Immature natural killer cell (primary cell): ENCODE measurements at places on chromosomes 16 and 17. TPM values are rescaled to one million over a fixed set of nuclear protein-coding genes. Genes with fewer than 3 reads are reported as not detected.

The ADCY9 gene
- polyA plus RNA-seq, result 1.5 TPM

DNA sequence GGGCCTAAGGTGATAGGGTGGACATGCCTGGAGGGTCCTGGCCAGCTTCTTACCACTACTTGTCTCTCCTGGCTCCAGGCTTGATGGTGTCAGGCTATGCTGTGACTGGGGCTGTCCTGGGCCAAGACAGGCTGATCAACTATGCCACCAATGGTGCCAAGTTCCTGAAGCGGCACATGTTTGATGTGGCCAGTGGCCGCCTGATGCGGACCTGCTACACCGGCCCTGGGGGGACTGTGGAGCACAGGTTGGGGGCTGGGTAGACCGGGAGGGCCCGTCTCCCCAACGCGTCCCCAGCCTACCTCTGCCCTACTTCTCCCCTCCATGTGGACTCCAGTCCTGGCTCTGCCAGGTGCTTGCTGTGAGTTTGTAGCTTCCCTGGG, 4.5 kb downstream of the SPATA20 start:
- DNase-seq, result no peak

The SOX9 gene
- not detected for polyA plus RNA-seq

- no peak for DNase-seq
These were observed 477 bp upstream of the OSGIN1 start for GRCh38 chr16:83952587-83952939.

DNA sequence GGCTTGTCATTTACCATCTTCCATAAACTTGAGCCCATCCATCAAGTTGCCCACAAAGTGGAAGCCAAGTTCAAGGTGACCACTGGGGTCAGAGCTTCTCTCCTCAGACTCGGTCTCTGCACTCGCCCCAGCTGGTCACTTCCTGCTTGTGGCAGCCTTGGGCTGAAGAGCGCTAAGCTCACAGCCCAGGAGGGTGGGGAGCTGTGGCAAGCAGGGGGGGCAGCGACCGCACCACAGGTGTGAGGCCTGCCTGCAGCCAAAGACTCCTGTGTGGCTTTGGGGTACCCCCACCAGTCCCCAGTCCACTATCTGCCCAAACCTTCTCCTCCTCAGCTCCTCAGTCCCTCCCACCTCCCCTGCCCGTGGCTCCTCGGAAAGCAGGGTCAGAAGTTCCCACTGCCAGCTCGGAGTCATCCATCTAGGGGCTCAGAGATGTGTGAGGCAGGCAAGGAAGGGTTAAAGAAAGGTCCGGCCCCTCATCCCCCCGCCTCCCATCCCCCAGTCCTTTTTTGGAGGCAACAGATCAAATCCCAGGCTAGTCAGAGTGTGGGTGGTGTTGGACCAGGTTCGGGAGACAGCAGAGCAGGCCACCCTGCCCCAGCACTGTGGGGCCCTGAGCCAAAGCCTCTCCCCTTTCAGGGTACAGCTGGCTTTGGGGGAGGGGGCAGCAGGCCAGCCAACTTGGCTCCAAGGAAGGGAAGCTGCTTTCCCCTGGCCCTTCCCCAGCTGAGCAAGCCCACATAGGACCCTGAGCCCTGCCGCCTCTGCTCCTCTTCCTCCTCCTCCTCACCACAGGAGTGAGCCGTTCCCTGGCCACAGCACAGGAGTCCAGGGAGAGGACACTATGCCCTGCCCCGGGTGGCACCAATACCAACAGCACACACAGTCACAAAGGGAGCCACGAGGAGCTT, 3.2 kb downstream of the CSF3 start:
- DNase-seq, result peak; percentile 10

DNA sequence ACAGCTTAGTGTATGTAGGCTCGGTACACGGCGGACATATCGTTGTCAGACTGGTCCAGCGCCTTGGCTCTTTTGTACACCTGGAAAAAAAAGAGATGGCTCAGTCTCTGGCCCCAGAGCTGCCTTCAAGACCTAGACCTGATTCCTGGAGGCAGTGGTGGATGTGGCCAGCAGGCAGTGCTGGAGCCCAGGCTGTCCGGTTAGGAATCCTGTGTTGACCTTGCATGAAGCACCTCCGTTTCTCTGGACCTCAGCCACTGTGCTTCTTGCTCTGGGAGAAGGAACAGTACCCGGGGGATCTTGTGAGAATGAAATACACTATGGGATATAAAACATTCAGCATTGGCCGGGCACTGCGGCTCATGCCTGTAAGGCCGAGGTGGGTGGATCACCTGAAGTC, 2.8 kb upstream of the ROGDI start:
- no peak for DNase-seq

DNA sequence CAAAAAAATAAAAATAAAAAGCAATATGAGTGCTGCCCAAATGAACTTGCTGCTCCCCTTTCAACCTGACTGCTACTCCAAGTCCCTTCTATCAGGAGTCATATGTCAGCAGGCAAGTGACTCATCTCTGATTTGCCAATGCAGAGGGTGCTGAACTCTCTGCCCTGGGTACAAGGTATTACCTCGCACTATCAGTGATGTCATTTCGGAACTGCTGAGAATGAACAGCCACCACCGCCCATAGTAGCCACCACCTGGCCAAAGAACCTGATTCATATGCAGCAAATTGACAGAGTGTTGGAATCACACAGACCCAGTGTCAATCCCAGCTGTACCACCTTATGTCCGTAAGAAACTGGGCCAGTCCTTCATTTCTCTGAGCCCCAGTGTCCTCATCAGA, 31.2 kb downstream of the LYRM9 start:
- DNase-seq, result no peak

GRCh38 chr16:58027161-58027915, 1.8 kb downstream of the MMP15 start:
- no peak for DNase-seq

The TCAP gene
- not detected for polyA plus RNA-seq

DNA sequence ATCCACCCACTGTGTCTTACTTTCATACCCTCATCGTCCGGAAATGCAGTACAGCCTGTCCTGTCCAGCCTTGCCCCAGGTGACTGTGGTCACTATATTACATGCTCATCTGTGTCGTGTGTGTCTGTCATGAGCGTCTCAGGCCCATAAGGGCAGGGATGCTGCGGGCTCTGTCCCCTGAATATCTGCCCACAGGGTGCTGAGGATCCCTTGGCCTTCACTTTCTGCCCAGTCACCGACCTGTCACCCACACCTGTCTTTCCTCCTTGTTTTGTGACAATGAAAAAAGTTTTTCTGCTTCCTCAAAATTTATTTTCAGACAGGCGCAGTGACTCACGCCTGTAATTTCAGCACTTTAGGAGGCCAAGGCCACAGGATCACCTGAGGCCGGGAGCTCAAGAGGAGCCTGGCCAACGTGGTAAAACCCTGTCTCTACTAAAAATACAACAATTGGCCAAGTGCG, 1.4 kb upstream of the CTRB1 start:
- no peak for DNase-seq

DNA sequence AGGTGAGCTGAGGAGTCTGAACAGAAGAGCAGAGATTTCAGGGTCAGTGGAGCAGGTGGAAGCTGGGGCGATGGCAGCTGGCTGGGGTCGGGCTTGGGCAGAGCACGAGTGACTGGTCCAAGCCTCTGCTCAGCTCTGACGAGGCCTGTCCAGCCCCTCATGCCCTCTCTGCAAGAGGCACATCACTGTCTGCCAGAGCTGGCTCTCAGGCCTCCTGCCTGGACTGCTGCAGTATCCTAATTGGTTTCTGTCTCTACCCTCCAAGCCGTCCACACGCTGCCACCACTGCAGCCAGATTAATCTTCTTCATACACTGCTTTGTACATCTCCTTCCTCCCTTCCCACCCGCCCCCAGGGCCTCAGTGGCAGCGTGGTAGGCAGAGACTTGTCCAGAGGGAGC, 25.4 kb downstream of the CACNA1G start:
- no peak for DNase-seq

DNA sequence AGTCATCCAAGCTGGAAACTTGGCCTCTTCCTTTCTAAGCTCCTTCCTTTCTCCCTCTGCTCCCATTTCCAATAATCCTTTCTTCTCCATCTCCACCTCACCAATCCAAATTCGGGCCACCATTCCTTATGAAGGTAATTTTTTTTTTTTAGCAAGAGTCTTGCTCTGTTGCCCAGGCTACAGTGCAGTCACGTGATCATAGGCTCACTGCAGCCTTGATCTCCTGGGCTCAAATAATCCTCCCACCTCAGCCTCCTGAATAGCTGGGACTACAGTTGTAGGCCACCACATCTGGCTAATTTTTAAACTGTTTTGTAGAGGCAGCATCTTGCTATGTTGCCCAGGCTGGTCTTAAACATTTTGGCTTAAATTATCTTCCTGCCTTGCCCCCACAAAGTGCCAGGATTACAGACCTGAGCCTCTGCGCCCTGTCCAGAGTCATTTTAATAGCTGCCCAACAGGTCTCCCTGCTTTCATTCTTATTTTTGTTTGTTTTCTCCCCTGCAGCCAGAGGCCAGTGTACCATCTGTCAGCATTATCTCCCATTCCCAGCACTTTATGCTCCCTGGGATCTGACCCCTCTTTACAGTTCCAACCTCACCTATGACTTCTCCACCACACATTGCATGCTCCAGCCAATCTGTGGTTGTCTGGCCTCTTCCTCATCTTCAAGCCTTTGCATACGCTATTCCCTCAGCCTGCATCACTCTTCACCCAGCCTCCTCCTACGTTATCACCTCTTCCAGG, 2.3 kb upstream of the GP2 start:
- no peak for DNase-seq

DNA sequence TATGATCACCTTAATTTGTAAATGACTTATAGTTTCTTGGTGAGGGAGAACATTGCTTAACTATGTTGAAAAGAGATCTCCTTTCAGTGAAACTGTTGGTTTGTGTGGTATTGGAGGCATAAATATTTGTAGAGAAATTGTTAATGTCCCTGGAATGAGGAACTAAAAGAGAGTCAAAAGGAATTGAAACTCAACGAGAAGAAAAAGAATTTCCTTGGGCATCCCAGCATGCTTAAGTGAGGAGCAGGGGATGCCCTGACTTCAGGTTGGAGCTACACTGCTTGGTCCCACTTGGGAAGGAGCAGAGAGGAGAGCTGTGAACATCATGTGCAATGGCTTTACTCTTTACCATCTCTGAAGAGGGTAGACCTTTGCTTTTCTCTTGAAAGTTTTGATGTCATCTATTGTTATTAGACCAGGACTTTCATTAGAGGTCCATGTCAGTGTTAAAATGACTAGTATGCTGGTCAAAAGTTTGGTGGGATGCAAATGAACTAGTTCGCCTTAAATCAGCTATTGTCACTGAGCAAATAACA, 21.7 kb downstream of the KRT23 start:
- no peak for DNase-seq

DNA sequence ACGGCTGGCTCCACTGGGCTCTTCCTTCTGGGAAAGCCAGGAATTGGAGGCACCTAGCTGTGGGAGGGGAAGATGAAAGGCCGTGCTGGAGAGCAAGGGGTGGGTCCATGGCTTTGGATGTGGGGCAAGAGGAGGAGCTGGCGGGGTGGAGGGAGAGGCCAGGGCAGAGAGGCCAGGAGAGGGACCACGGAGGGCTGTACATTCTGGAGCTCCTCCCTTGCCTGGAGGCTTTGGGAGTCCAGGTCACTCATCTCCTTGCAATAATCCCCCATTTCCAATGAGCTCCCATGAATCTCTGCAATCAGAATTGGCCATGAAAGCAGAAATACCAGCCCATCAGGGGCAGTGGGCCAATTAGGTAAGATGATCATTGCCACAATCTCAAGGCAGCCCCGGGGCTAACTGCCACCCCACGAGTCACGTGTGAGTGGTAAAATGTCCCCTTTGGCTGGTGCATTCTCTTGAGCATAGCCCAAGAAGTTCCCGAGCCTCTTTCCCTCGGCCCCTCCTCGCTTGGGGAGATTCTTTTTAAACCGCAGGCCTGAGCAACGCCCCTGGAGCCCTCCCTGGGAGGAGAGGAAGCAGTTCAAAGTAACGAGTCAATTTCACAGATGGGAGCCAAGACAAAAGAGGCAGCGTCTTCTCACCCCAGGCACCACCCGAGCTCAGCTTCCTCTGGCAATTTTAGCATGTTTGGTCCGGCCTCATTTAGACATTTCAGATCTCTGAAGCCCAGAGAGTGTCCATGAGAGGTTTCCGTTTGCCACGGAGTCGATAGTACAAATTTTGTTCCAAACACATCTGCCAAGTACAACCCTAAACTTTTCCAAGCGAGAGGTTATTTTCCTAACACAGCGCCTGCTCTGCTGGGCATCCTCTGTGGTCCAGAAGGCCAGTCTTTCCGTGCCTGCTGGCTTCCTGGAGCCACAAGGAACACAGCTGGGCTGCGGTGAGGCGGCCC, 13.4 kb downstream of the RTN4RL1 start:
- no peak for DNase-seq

DNA sequence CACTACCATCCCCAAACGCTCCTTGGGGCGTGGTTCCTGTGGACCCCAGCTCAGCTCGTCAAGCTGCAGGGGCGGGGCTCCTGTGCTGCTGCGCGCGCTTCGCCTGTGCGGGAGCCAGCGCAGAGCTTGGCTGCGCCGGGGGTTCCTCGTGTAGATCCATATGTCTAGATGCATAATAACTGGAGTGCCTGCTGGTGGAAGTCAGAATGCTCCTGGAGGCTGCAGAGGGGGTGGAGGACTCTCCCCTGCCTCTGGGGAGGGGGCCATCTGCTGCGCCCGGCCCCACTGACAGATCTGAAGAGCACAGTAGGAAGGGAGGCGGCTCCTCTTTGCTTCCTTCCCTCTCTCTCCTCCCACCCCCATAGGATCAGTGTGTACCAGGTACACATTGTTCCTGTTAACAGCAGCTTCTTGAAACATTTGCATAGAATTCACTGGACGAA, 4.6 kb downstream of the RASD1 start:
- DNase-seq, result no peak

The CHD9NB gene
- polyA plus RNA-seq, result not detected

DNA sequence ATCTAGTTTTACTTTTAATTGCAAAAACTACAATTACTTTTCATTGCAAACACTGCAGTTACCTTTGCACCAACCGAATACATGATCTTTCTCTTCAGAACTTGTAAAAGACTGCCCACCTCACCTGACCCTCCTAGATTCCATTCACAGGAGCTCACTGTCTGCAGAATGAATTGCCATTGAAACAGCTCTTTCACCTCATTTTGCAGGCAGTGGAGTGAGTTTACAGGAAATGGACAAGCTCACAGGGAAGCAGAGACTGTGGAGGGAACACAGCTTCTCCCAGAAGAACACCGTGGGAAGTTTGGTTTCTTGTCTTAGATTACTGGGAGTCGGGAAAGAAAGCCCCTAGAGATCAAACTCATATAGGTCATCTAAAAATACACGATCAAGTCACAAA, 439.7 kb upstream of the RBFOX1 start:
- no peak for DNase-seq

- DNase-seq, result no peak
These were observed 7.1 kb upstream of the HOXB9 start for GRCh38 chr17:48633266-48633677.

The KRTAP4-1 gene
- polyA plus RNA-seq, result not detected

The ZFP3 gene
- 0.51 TPM for polyA plus RNA-seq

- no peak for DNase-seq
These were observed 37.6 kb downstream of the NOS2 start for GRCh38 chr17:27762527-27763305.

The ATP1B2 gene
- not detected for polyA plus RNA-seq

- no peak for DNase-seq
These were observed 5.0 kb upstream of the ADGRG1 start for GRCh38 chr16:57623251-57624043.
